OCI-M1 (cell line): ENCODE measurements at places on chromosomes 12 and 14.

DNA sequence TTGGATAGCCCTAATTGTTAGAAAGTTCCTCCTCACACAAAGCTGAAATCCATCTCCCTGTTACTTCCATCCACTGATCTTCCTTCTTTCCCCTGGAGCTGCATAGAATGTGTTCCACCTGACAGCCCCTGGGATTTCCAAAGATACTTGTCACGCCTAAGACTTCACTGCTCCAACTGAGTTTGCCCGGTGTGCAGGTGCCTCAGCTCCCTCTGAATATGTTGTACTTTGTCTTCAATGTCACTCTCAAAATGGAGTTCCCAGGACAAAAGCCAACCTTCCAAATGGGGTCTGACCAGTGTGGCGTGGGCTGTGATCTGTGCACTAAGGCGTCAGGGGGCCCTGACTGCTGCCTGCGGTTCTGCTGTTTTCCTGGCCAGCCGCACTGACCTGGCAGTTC is 42.8 kb downstream of the CACNA2D4 start:
- no peak for DNase-seq

DNA sequence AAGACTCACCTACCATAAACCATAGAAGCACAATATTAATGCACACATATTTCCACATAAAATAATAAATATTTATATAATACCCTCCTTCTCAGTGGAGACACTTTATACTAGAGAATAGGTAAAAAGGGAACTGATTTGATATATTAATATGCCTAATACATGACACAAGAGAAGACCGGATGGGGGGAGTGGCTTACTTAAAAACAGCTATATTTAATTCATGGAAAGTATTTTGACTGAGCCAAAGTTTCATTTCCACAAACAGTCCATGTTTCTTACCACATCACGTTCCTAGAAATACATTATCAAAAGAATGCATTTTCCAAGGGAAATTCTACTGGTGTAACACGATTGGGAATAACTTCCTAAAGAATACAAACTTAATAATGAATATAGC is 63.4 kb downstream of the ITPR2 start:
- DNase-seq, result no peak

GRCh38 chr14:90905531-90905930 is 89.3 kb upstream of the TTC7B start:
- peak; percentile 34 for DNase-seq

DNA sequence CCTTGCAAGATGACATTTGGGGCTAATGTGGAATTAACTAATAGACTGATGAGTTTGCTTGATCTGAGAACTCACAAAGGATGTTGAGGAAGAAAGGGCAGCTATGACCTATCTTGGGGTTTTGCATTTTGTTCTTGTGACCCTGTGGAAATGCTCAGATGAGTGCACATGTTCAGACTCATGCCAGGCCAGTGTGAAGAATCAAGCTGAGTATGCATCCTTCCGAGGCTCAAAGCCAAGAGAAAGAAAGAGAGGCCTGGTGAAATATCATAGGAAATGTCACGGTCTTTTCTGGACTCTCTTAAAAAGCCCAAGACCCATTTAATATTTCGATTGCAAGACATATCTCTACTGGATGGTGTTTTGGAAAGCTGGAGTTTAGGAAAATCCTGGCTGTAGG is 96.3 kb downstream of the CACNA1C start:
- DNase-seq, result no peak

GRCh38 chr12:9049520-9050133 is 60.3 kb downstream of the KLRG1 start:
- peak; percentile 74 for DNase-seq

DNA sequence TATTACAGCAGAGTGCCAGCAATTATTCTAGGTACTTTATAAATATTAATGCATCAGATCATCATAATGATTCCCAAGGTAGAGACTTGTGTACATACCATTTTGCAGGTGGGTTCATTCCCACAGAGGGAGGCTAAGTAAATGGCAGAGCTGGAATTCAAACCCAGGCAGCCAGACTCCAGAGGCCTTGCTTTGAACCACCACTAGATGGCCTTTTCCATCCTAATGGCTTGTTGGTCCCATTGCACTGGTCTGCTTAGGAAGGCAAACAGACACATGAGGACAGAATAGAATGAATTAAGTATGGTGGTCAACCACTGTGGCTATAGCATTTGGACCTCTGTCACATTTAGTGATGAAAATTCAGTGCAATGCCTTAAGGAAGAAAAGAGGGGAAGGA is 158.7 kb downstream of the METTL25 start:
- DNase-seq, result peak; percentile 32

DNA sequence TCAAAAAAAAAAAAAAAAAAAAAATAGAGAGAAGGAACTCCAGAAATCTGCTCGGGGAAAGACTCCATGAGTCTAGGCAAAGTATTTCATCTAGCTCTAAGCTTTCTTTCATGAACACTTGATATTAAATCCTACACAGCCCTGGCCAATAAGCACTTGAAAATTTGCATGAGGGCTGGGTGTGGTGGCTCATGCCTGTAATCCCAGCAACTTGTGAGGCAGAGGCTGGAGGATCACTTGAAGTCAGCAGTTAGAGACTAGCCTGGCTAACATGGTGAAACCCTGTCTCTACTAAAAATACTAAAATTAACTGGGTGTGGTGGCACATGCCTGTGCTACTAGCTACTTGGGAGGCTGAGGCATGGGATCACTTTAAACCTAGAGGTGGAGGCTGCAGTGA is 13.1 kb upstream of the METAP2 start:
- DNase-seq, result no peak

DNA sequence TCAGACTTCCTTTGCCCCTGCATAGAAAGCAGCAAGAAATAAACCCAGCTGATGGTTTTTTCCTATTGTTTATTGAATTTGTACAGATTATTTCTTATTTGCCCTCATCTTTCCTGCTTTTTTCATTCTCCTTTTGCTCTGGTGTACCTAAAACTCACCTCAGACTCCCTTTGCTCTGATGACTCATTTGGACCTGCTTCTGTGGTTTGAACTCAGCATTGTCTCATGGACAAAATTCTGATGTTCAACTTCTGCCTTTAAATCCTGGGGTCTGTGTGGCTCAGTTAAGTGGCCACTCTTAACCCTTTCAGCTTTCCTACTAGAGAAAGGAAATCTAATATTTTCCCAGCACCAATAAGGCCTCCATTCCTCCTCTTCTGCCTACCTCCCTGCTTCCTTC is 3.5 kb upstream of the SENP1 start:
- no peak for DNase-seq

DNA sequence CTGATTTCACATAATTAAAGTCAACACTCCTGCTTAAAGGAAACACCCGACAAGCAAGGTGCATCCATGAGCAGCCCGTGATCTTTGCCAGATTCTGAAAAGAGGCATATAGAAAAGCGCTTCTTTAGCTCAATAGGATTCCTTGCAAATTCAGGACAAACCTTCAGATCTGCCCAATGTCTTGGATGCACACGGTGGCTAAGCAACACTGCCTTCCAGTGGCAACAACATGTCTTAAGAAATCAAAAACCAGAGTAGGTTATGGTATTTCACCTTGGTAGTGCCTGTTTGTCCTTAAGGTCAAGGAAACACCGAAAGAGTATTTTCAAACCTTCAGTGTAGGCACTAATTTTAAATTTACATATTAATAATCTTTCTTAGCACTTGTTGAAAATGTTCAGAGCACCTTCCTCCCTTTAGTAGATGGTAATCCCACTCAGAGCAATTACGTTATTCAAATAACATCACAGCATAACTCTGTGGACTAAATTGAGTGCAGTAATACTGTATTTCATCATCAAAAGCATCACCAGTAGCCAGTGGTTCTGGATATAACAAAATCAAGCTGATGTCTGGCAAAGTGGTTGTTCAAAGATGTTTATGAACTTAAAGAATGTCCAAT is 58.0 kb upstream of the CDKN3 start:
- DNase-seq, result peak; percentile 29

GRCh38 chr12:69348162-69348938 is at the start of gene LYZ:
Gene LYZ, plus strand, starts transcription at chr12:69348381. Its CDS starts 28 bp downstream, at chr12:69348409.
- peak; percentile 85 for DNase-seq

- DNase-seq, result no peak
These were observed 90.0 kb upstream of the USP15 start for GRCh38 chr12:62170241-62170640.

- DNase-seq, result no peak
These were observed 118.6 kb downstream of the TGFB3 start for GRCh38 chr14:75863221-75863620.

GRCh38 chr14:94701861-94702370 is 68.0 kb downstream of the GSC start:
- no peak for DNase-seq
